GM12878 (cell line): ENCODE measurements at places on chromosomes 6 and 20. TPM values are rescaled to one million over a fixed set of nuclear protein-coding genes. Genes with fewer than 3 reads are reported as not detected.

The GABRR1 gene
- polyA plus RNA-seq: not detected in 2 replicates

The SLA2 gene
- 0.68 and 0.88 TPM in 2 replicates for polyA plus RNA-seq

The OR2H2 gene
- not detected in 2 replicates for polyA plus RNA-seq

The SLC24A3 gene
- polyA plus RNA-seq: not detected in 2 replicates

The MEI4 gene
- 0.03 TPM in 1 of 2 replicates, not detected in the other for polyA plus RNA-seq

The DEFB112 gene
- not detected in 2 replicates for polyA plus RNA-seq
